Activated naive CD4-positive, alpha-beta T cell treated with anti-CD3 and anti-CD28 coated beads, Interleukin-2, amount 50 U/mL, for 72 hours (primary cell): ENCODE measurements at places on chromosomes 2 and 18.
A peak's percentile ranks its signal among the peaks of the same experiment; 100 is the strongest.

DNA sequence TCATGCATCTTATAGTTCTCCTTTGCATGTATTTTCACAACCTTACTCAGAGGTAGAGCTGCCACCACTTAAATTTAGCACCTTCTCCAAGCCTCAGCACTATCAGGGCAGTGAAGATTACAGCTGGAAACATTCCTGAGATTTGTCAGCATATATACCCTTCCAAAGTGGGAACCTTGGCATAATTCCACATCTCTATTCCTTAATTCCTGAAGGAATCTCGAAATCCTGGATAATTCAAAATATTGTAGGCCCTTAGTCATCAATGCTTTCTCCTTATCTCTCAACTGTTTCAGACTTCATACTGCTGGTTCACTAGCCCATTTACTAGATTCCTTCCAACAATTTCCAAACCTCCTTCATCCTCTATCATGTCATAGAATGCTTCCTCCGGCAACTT lies 87.4 kb downstream of the ITSN2 start:
- DNase-seq: no peak

- no peak for DNase-seq
These were observed 6.8 kb upstream of the TLK1 start for GRCh38 chr2:171167352-171167997.

GRCh38 chr2:74843899-74844298 lies 10.0 kb downstream of the HK2 start:
- no peak for DNase-seq

DNA sequence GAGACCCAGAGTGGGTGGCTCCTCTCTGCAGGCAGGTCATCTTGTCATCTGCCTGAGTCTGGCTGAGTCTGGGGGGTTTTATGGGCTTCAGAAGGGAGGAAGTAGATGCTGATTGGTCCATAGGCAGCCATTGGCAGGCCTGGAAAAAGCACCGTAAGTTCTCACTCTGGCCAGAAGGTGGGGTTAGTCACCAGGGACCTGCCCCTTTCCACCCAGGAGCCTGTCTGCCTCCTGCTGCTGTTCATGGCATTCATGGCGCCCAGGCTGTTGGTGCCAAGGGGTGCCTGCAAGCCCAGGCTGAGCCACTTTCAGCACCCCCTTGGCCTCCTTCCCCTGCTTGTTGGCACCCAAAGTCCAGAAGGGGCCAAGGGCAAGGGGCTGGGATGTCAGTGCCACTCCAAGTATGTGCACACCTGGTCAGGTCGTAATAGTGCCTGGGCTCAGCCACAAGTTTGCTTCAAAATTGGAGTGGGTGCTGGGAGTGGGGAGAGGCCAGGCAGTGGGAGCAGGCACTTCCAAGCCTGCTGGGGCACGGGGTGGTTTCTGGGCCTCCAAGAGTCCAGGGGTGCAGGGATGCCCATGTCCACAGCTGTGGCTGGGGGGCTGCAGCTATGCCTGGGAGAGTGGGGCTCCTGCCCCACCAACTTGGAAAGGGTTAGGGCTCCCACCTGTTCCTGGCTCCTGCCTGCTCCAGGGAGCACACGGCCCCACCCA lies 178.1 kb downstream of the FAM210A start:
- no peak for DNase-seq

GRCh38 chr18:55007602-55008001 lies 48.3 kb upstream of the CCDC68 start:
- DNase-seq: no peak

DNA sequence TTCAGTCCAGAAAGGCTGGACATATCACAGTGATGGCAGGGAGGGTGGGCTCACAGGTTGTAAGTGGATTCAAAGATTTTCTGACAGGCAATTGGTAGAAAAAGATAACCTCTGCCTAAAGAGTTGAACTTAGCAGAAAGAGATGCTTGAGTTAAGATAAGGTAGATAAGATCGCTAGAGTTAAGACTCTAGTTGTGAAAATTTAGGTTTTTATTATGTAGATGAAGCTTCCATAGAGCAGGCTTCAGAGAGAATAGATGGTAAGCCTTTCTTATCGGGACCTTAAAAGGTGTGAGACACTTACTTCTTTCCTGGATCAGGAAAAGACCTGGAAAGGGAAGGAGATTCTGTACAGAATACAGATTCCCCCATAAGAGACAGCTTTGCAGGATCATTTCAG lies 134.4 kb downstream of the GULP1 start:
- no peak for DNase-seq

DNA sequence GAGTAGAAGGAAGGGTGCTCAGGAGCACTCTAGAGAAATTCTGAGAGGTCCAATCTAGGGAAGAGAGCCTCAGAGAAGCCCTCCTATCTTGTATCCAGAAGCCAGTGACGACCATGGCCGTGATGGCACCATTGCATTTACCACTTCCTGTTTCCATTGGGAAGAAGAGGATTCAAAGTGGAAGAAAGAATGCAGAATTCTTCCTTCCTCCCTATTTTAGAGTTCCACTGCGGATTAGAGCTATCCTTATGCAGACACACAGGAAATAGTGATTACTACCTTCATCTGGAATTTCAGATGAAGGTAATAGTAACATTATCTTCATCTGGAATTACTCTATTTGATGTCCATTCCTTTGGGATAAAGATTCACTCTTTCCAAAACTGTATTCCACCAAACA lies 45.6 kb upstream of the PCBP1 start:
- no peak for DNase-seq

DNA sequence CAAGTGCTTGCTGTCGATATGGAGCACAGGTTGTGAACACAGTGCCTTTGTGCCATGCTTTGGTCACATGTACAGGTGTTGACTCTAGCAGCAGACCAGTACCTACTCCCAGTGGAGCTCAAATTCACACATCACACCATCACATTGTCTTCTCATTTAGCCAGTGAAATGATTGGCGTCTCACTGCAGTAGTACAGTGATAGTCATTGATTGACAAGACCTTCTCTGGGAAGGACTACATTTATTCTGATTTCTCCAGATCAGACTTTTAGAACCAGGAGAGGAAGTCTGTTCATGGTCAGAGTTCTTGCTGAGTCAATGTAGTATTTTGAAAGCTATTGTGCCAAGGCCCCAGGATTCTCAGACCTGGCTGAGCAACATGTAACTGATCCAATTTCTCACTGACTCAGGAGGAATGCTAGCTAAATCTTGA lies 75.2 kb downstream of the FMNL2 start:
- no peak for DNase-seq

GRCh38 chr2:147548451-147548850 lies 296.4 kb upstream of the ACVR2A start:
- DNase-seq: no peak

DNA sequence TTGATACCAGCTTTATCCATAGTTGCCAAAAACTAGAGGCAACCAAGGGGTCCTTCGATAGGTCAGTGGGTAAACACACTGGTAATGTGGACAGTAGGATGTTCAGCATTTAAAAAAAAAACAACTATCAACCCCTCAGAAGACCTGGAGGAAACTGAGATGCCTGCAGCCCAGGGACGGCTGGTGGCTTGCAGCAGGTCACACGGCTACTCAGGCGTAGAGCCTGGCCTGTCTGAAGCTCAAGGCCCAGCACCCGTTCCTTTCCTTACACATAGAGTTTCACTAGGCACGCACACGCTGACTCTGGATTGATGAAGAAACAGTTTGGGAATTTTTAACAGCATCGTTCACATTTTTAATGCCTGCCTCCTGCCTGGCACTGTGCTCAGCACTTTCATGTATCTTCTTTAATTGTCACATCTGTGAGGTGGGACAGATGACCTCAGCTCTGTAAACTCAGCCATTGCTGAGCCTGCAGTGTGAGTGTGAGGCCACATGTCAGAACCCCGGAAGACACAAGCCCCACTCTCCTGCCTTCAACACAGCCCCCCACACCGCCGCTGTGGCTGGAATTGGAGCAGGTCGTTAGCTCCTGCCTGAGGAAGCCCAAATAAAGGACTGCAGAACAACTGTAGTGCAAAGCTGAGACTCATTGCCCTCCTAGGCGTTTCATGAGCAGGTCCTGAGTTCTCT lies 40.7 kb downstream of the TRAPPC12 start:
- no peak for DNase-seq

GRCh38 chr2:234032279-234032856 lies 18.1 kb upstream of the SPP2 start:
- peak; percentile 27 for DNase-seq

- no peak for DNase-seq
These were observed 31.8 kb upstream of the CCL20 start for GRCh38 chr2:227781841-227782240.

DNA sequence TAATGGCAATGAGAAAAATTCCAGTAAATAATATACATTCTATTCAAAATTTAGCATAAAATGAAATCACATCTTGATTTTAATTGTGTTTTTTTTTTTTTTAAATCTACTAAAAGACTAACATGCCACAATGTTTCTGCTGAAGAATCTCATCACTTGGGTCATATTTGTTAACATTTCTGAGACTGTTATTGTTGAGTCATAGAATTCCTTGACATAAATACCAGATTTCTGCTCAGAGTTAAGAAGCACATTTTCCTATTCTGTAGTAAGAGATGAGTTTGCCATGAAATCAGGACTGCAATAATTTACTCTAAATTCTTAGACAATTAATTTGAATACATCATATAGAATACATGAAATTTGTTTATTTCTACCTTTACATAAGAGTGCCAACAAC lies 154.9 kb upstream of the KYNU start:
- no peak for DNase-seq

DNA sequence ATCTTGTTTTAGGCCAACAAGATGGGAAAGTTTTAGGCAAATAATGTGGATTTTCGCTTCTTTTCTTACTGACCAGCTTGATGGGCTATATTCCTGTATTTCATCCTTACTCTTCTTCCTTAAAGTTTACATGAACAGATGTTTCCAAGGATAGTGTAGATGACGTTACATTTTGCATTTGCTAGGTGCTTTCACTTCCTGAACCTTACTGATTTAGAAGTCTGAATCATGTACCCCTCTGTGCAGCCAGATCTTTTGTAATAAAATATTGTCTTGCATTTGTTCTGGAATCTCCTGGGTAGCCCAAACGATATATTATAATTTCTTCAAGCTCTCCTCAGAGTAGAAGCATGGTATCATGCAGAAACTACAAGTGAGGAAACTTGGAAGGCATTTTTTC lies 93.4 kb downstream of the CALCRL start:
- no peak for DNase-seq

- no peak for DNase-seq
These were observed 324.1 kb upstream of the CRIM1 start for GRCh38 chr2:36031471-36031870.

DNA sequence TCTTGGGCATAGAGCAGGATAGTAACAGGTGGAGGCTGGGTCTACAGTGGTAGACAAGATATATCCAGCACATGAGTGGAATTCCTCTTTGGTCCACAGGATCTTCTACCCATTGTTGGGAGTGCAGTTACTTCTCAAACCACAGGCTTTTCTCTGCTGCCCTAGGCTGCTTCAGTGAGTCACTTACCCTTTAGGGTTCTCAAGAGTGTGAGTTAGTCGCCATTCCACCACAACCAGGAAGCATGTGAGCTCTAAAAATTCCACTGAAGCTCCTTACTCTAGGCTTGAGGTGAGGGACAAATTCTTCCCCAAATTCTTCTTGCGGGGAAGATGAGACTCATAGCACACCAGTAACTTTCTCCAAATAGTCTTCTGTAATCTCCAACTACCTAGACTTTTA lies 189.4 kb downstream of the PLCL1 start:
- DNase-seq: no peak

GRCh38 chr2:113376253-113376912 lies 61.1 kb upstream of the ZNG1B start:
- no peak for DNase-seq

DNA sequence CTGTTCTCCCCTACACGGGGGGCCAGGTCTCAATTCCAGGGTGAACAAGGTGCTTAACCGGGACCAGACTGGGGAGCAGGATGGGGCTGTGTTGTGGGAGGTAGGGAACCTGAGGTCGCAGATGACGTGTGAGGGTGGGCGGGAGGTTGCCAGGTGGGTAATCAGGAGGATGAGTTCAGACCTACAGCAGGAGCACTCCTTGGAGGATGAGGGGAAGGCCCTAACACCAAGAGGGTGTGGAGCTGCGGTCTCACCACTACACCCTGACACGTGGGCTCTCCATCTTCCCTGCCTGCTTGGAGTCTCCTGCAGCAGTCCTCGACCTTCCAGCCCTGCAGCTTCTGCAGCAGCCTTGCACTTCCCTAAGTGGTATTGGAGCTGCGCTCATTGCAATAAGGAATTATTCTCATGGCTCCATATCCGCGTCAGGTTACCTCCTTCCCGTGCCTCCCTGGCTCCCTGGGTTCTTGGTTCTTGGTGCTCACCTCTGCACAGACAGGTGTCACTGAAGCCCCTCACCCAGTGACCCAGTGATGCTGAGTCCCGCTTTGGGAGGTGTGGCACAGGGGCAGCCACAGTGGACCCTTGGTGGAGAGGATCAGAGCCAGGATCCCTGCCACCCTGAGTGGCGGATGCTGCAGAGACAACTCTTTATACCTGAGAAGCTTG lies 15.5 kb downstream of the SH3BP4 start:
- DNase-seq: no peak

DNA sequence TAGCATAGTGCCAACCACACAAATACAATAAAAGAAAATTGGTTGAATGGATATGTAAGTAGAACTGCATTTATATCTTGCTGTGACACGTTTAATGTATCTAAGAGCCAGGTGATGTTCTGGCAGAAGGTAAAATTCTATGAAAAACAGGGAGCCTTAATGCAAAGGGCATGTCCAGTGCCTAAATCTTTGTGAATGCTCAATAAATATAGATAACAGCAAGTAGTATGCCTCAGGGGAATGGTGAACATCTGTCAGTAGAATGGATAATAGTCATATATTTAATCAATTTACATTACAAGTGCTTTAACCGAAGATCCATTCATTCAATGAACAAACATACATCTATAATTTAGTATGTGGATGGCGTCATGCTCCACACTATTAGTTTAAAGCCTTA lies 43.7 kb upstream of the NYAP2 start:
- no peak for DNase-seq

- no peak for DNase-seq
These were observed 110.8 kb upstream of the KCNJ3 start for GRCh38 chr2:154587739-154588138.

DNA sequence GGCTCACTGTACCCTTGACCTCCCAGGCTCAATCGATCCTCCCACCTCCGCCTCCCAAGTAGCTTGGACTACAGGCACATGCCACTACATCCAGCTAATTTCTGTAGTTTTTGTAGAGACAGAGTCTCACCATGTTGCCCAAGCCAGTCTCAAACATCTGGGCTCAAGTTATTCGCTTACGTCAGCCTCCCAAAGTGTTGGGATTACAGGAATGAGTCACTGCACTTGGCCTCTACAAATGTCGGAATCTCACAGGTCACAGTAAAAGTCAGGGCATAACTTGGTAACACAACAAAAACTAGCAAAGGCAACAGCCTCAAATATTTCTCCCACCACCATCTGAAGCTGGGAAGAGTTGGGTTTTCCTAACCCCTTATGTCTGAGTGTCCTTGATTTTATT lies 25.3 kb downstream of the SCG2 start:
- DNase-seq: no peak
